ENCODE measurements at places on chromosomes 7 and 10.
A peak's percentile ranks its signal among the peaks of the same experiment; 100 is the strongest.

DNA sequence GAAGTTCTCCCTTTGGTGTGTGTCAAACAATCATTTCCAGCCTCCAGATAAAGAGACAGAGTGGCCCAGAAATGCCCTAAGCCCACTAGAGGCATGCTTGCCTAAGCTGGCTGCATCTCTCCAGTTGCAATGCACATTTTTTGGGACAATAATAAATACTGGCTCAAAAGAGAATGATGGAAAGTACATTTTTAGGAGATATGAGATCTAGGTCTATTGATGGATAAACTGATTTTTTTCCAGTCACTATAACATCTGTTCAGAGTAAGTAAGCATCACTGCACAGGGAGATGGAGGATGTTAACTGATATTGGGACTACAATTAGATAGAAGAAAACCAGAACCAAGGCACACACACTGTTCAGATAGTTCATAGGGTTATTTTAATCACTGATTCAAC lies 553.0 kb downstream of the GRM8 start:
- no peak for DNase-seq

GRCh38 chr7:44285561-44285960 lies 39.8 kb downstream of the CAMK2B start:
- DNase-seq = no peak

- no peak for DNase-seq
Observed at GRCh38 chr7:11714205-11714604, 117.8 kb downstream of the THSD7A start.

DNA sequence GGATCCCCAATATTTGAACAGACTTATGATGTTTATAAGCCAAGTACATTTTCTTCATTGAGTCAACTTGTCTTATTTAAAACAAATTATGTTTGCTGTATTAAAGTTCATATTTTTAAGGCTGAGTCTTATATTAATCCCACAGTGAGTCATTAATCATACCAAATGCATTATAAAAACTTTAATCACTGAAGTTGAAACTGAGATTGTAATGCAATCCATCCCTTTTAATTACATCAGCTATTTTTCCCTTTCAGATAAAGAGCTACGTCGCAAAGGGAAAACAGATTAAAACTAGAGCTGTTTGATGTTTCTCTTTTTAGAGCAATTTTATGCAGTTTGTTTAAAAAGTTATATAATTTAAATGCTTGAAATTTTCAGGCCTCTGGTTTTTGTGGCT lies 183.0 kb downstream of the ARID5B start:
- DNase-seq = no peak

- DNase-seq = no peak
Observed at GRCh38 chr10:74502963-74503608, 323.3 kb upstream of the KAT6B start.

GRCh38 chr7:44631458-44632115 lies 25.2 kb downstream of the OGDH start:
- no peak for DNase-seq

- DNase-seq = no peak
Observed at GRCh38 chr10:22581461-22581860, 132.9 kb downstream of the PIP4K2A start.

DNA sequence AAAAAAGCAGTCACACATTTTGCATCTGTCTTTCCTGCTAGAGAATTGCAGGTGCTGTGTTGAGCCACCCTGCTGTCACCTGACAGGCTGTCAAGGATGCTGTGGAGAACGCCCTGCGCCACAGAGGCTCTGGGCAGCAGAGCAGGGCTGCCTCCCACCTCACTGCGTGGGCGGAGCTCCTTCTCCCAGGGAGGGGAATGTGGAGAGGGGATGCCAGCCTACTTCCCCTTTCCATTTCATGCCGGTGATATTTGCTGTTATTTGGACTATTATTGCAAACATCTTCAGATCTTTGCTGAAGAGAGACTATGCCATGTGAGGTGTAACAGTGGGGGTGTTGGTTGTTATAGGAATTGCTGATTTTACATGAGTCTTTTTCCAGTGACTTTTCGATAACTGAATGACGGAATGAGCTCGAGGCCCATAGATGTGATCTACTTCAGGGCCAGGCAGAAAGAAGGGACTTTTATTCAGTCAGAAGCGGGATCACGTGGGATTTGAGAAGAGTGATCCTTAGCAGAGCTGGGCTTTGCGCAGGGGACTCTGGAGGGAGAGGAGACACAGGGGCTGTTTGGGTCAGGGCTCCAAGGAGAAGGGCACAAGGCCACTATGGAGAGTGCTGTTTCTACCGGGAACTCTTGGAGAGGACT lies 13.6 kb upstream of the PRKAG2 start:
- DNase-seq = no peak

DNA sequence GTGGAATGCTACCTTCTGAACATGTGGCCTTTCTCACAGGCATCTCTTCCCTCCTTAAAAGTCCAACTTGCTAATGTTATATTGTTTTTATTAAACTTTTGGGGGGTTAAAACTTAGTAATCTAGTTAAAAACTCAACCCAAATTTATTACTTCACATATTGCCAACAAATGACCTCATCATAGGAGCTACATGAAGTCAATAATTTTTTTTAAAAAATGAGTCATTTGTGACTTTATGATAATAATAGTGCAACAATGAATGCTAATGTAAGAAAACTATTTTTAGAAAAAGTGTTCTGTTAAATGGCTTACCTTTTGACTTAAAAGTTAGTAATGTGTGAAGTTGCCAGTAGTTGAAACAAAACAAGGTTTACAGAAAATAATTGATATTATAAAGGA lies 325.9 kb upstream of the FZD1 start:
- DNase-seq = no peak

DNA sequence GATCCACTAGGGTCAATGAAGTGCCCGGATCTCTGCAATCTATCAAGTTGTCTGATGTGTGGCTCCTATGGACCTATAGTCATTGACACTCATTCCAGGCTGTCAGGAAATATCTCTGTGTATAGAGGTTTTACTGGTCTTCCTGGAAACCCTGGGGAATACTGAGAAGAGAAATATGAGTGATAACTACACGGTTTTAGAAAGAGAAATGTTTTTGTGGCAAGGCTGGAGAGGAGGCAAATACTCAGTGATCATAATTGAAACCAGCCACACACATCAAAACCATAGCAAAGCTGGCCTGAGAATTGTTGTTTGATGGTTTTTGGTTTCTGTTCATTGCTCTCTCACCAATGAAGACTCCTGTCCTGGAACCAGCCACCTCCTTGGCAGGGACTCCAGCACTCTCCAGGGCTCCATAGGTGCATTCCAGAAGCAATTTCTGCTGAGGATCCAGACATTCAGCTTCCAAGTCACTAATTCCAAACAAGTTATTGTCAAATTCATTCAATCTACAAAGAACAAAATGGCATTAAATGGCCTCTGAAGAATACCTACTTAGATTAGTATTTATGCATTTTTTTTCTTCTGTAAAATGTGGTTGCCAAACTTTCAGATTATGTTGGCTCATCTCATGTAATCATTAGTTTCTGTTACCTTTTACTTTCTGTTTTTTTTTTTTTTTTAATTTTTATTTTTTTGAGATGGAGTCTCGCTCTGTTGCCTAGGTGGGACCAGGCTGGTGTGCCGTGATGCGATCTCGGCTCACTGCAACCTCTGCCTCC lies 108.6 kb upstream of the ABI1 start:
- no peak for DNase-seq

DNA sequence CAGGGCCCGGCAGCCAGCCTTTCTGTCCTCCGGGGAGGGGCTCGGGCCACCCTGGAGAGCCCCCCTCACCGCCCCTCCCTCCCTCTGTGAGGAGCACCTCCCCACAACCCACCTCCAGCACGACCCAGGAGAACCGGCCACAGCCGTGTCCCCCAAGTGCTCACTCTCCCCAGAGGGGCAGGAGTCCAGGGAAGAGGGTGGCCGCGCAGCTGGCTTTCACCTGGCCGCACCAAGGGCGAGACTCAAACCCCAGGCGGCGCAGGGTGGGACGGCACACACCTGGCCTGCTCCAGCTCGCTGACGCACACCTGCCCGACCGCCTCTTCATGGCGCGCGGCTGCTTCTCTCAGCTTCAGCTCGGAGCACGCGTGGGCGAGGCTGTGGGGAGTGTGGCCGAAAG lies 73.4 kb downstream of the CFAP46 start:
- peak; percentile 8 for DNase-seq

DNA sequence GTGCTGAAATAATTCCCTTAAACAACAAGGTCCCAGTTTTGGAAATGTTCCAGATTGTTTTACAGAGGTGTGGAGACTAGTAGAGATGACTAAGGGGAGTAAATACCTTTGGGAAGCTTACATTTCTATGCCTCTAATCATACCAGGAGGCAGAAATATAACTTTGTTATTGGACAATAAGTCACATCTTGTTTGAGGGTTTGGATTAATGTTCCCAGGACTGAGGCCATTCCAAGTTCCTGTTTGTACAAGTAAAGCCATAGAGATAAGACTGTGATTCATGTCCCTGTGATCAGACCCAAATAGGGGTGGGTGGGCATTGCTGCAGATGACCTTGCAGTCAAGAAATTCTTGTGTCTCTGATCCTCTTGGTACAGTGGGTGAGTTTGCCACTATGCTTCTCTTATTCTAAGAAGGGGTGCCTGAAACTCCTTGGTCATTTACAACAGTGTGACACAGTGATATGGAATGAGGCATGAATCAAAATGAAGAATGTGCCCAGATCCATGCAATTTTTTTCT lies 508.3 kb downstream of the SORCS3 start:
- no peak for DNase-seq

- no peak for DNase-seq
Observed at GRCh38 chr7:3089493-3089892, 45.8 kb upstream of the CARD11 start.
